ENCODE measurements at places on chromosomes 2 and 18.

DNA sequence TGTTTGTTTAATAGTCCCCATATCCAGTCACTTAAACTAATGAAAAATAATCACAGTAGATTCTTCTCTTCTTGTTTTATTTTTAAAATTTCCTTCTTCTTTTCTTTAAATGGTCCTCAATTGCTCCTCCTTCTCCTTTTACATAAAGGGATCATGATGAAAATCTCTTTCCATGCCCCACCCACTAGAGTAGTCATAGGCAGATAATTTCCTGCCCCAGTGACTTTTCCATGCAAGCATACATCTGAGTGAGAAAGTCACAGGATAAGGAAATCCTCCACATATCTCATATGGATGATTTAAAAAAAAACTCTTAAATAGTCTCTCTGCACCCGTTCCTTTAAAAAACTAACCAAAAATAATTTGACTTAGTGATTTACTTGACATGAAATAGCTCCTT, 552.3 kb upstream of the SETBP1 start:
- DNase-seq: no peak

- no peak for DNase-seq
Measured at GRCh38 chr2:202757339-202757738, 114.2 kb downstream of the ICA1L start.

DNA sequence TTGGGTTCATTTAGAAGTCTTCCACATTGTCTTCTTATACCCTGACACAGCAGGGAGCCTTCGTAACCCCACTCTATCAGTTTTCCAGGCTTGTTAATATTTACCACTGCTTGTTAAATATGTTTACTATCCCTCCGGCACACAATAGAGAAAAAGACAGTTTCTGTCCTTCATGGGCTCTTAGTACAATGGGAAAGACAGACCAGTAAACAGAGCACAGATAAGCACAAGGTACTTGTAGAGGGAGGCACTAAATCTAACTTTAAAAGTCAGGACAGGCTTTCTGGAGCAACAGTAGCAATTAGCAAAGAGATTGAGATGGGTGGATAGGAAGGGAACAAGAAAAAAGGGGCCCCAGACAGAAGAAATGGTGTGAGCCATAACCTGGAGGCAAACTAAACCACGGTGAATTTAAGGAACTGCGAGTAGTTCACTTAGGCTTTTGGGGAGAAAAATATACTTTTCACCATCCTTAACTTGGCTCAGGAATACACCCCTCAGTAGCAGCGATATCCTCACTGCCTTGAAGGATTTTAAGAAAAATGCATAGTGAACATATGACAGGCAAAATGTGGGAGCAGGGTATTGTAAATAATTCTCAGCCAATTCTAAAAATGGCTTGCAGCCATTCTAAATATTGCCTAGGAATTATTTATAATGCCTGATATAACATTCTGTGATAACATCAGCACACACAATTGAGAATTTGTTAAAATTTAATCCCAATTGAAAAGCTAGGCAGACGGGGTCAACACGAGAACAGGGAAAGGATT, 383.7 kb downstream of the CDH2 start:
- no peak for DNase-seq

- no peak for DNase-seq
Measured at GRCh38 chr2:151727593-151728552, 6.4 kb downstream of the NEB start.

GRCh38 chr2:11396467-11397445, 52.3 kb upstream of the ROCK2 start:
- no peak for DNase-seq

- DNase-seq: no peak
Measured at GRCh38 chr2:64262071-64262470, 117.9 kb upstream of the PELI1 start.

- no peak for DNase-seq
Measured at GRCh38 chr2:215019521-215020145, 118.8 kb downstream of the ABCA12 start.

GRCh38 chr2:203740871-203741281, 34.4 kb downstream of the CD28 start:
- no peak for DNase-seq

- no peak for DNase-seq
Measured at GRCh38 chr2:239236043-239236807, 164.6 kb downstream of the HDAC4 start.

DNA sequence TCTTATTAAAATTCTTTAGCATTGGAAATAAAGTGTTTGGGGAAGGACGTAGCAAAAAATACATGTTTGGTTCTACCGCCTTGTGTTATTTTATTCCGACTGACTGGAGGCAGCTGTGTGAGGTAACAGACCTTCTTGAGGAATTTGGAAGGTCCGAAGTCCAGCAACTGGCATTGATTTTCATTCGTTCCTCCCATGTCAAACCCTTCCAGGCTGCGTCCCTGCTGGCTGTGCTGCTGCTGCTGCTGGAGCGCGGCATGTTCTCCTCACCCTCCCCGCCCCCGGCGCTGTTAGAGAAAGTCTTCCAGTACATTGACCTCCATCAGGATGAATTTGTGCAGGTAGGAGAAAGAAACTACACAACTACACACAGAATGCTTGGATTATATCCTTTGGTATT, 21.8 kb downstream of the CNDP1 start:
- DNase-seq: no peak
